ENCODE measurements at places on chromosomes 16 and 17.

DNA sequence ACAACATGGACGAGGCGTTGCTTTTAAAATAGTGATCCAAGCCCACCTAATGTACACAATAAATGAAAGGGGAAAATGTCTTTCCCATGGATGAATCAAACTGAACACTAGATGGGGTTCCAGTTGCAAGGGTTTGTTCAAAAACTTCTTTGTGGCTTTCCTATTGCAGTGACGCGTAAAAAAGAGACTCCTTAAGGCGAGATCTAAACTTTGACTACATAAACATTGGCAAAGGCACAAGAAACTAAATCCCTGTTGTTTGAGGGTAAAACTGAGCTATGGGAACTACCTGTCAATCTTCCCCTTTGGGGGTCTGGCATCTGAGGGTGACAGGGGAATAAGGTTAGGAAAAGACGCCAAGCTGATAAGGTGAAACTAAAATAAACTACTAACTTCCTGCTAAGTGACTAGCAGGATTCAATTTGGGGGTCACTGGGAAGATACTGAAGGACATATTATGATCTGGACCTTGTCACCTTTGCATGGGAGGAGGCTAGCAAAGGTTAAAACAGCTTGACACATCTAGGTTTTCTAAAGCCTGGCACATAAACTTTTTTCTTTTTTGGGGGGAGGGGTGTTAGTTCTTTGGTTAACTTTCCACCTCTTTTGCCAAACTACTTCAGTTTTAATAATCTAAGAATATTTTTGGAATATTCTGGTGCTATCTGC, 4.7 kb downstream of the SALL1 start:
- no peak for DNase-seq

DNA sequence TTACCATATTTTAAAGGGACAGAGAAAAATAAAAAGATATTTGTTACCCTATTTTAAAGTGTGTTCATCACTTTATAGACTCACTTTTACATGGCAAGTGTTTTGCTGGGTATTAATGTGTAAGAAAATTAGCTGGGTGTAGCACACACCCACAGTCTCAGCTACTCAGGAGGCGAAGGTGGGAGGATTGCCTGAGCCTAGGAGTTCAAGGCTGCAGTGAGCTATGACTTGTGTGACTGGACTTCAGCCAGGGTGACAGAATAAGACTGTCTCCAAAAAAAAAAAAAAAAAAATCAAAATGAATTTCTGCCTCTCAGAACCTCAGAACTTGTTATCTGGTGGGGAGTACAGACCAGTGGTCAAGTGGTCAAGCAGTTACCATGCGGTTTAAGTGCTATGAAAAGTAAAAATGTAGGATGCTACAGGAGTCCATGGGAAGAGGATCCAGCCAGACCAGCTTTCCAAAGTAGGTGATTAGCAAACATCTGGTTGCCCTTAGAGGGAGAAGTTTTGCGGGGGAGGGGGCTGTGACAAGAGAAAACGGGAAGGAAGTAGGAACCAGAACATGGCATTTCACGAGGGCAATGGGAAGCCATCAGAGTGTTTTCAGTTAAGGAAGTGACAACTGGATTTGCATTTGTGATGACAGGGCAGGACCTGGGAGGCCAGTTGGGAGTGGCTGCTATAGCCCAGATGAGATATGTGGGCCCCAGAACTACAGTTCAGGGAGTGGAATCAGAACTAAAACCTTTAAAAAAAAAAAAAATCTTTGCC, 13.9 kb downstream of the CNEP1R1 start:
- DNase-seq, result no peak

DNA sequence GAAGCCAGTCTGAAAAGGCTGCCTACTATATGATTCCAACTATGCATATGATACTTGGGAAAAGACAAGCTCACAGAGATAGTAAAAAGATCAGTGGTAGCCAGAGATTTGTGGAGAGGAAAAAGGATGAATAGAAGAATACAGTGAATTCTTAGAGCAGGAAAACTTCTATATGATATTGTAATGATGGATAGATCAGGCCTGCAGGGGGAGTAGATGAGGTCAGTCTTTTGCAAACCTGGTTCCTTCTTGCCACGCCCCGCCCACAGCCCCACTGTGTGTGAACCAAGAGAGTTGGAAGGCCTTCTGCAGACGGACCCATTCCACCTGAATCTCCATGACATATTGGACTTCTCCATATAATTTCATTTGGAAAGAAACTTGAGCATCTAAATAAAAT, 761 bp upstream of the CCL8 start:
- DNase-seq, result peak; percentile 54

DNA sequence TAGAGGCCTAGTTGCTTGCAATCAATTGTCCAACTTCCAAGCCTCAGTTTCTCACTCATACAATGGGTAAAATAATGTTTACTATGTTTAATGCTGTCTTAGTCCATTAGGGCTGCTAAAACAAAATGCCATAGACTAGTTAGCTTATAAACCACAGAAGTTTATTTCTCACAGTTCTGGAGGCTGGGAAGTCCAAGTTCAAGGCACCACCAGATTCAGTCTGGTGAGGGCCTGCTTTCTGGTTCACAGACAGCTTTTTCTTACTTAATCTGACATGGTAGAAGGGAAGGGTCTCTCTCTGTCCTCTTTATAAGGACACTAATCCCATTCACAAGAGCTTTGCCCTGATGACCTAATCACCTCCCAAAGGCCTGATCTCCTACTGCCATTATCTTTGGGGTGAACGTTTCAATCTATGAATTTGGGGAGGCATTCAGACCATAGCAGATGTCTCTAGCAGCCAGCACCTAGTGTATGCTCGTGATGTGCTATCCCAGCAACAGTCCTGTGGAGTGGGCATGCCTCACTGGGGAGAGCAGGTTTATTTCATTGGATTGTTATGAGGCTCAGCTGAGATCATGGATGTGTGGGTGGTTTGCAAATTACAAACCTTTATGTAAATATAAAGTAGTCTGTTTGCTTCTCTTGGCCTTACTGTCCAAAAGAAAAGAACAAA, 25.2 kb downstream of the YPEL2 start:
- DNase-seq, result no peak

- DNase-seq, result no peak
These were observed 41.6 kb downstream of the MYO1D start for GRCh38 chr17:32835291-32835761.

DNA sequence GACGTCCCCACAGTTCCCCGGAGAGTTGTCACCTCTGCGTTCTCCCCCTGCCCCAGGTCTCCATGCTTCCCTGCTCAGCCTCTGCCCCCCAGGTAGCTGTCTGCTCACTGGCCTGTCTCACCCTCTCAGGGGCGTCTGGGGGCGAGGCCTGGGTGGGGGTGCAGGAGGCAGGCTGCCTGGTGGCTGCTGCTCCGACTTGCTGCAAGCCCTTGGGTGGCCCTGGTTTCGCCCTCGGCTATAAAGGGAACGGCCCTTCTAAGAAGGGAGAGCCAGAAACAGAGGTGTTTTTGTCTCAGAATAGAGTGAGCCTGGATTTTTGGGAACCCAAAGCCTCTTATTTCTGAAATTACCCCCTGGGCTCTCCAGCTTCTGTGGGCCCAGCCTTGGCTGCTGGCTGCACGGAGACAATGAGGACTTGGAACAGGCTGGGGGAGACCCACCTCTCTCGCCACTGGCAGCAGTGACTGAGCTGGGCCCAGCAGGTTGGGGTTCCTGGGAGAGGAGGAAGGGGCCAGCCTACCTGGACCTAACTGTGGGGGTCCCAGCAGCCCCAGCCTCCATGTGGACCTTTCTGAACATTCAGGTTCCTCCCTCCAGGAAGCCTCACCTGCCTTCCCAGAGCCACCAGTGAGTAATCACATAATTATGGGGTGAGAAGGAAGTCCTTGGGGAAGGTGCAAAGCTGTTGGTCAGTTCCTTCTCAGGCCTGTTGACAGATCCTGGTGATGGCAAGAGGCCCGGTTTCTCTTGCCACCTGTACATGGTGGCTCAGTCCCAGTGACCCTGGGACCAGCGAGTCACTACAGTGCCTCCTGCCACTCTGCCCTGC, 15.5 kb upstream of the SPNS2 start:
- DNase-seq, result no peak

DNA sequence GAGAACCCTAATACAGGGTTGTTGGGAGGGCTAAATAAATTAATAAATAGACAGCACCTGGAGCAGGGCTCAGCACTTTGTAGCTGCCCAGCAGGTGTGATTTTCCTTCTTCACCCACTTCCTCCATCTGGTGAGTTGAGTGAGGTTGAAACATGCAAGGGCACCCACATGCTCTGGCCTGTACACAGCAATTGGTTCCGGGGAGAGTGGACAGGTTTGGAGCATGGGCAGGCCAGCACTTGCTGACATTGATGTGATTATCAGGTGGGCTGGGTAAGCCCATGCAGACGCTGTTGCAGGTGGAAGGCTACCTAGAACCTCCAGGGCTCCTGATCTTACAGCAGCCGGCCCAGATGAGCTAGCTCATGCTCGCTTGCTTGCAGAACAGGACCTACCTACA, 1.3 kb upstream of the MRTFB start:
- no peak for DNase-seq

GRCh38 chr16:25643633-25644032, 48.1 kb upstream of the HS3ST4 start:
- DNase-seq, result no peak

- no peak for DNase-seq
These were observed 11.0 kb downstream of the CCDC47 start for GRCh38 chr17:63762161-63763078.

DNA sequence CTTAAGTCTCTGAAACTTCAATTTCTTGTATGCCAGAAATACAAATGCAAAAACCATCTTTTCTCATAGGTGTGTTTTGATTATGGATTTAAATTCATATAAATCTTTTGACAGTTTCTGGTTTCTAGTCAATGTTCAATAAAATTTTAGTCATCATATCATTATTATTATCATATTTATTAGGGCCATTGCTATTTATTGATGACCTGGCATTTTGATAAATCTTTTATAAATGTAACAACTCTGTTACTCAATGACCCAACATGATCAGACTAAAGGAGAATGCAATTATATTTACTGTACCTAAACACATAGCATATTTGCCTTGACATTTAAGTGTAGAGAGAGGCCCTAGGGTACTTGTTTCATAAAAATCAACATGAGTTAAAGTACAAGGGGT, 320.8 kb downstream of the CDH8 start:
- no peak for DNase-seq

DNA sequence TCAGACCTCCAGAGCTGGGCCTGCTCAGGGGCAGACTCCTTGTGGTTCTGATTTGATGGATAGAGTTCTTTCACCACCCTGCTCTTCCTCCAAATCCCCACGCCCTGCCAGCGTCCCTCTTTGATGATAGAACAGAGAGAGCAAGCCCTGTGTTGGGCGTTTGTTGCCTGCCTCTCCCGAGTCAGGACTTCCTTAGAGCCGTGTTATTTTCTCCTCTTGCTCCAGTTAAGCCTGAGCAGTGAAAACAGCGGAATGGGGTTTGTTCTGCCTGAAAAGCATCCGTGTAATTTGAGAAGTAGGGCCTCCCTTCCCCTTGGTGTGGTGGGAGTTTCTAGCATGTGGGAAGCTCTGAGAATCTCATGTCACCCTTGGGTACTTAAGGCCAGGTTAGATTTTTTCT, 22.1 kb downstream of the TMEM94 start:
- DNase-seq, result no peak

GRCh38 chr16:79184464-79185030, 416.0 kb downstream of the MAF start:
- no peak for DNase-seq

DNA sequence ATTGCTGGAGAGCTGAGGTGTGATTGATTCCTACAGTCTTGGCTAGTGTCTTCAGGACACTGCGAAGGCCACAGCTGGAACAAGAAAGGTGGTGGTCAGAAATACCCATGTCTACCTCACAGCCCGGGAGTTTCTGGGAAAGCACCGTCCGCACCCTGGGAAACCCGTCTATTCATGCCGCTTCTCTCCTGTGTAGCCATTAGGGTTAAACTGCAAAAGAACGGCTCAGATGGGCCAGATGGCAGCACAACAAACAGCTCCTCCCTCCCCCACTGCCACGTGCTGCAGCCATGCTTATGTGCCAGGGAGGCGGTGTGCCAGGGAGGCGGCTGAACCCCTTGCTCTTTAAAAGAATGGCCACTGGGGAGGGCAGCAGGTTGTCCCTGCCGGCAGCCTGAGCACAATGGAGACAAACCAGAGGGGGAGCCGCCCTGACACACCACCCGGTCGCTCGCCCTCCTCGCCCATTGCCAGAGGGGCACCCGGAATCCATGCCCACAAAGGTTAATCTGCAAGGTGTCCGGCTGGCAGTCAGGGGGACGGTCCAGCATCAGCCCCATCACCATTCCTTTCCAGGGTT, 65.2 kb downstream of the CYTH1 start:
- DNase-seq, result no peak

Measured in Caco-2 (cell line).